Cortex of kidney (tissue), 1 donor: ENCODE measurements at places on chromosomes 3 and 15.

DNA sequence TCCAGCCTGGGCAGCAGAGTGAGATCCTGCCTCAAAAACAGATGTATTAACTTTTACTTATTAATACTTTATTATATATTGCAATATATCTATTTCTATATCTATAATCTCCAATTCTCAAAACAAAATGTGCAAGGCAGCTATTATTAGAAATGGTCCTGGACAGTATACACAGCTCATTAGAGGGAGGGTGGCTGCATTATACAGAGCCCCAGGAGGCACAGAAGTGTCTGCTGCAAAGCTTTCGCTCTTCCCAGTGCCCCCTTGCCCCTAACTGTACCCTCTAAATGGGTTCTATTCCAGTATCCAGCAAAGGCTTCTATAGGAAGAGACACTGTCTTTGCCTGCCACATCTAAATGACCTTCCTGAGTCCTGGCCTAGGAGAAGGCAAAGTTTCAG is 24.5 kb downstream of the ARL14 start:
- DNase-seq, result no peak

DNA sequence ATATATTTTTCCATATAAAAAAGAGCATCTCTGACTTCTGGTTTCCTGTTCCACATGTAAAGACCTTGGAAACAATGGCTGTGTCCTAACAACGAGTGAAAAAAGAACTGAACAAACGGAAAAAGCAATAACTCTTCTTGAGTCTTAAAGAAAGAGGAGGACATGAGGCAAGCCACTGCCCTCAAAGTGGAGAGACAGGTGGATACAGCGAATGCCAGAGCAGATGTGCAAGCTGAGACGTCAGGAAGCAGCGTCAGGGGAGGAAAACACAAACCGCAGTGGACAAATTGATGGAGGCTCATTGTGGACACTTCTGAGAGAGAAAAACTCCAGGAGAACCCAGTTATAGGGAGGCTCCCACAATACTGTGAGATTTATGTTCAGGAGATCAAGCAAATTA is 208.0 kb upstream of the MME start:
- DNase-seq, result no peak

GRCh38 chr3:141302364-141303141 is 65.8 kb upstream of the ZBTB38 start:
- no peak for DNase-seq

DNA sequence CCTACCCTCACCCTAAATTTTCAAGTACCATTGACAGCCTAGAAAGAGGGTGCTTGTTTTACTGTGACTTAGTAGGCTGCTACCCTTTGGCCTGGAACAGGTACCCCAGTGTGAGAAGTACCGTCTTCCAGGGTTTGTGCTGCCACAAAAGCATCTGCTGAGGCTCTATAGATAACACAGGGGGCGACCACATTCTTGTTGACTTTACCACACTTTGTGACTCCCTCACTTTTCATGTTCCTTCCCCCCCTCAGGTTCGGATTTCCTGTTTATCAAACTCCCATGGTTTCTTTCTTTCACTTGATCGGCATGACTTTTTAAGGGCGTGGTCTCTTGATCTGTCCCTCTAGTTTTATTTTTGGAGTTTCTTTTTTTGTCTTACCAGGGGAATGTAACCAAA is 23.5 kb downstream of the EXOG start:
- DNase-seq, result no peak

- DNase-seq, result no peak
These were observed 214.5 kb downstream of the NTRK3 start for GRCh38 chr15:88042047-88042446.

DNA sequence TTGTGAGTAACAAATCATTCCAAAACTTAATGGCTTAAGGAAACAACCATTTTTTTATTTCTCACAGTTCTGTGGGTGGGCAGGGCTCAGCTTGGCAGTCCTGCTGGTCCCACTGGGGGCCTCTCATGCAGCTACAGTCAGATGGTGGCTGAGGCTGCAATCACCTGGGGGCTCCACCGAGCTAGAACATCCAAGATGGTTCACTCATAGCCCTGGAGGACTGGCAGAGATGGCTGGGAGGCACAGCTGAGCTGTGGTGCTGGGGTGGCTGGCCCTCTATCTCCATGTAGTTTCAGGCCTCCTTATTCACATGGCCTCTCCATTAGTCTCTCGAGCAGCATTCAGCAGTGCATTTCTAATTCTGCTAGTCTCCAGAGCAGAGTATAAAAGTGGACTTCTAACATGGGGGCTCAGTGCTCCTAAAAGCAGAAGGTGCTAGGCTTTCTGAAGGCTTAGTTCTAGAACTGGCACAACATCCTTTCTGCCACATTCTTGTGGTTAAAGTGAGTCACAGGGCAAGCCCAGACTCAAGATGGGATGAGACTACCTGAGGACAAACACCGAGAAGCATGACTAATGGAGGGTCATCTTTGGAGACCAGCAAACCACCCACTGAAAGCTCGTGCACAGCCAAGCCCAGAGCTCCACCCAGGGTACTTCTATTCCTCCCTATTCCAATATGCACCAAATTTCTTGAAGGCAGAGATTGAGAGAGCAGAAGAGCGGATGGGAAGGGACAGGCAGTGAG is 6.3 kb downstream of the CAV3 start:
- DNase-seq, result no peak

- no peak for DNase-seq
These were observed 498.0 kb upstream of the CFAP20DC start for GRCh38 chr3:59547874-59548273.

DNA sequence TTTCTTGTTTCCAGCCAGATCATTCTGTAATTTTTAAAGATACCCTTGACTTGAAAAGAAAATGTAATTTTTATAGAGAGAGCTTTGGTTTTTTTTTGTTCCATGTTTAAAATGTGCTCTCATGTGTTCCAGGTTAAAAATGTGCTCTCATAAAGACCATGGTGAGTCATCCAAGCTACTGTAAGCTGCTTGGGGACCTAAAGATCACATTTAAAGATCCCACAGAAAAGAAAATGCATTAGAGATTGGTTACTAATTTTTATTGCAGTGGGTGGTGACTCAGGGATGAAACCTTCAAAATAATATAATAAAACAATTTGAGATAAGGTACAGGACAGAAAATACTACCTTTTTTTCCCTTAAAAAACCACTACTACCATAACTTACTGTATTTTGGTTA is 11.0 kb downstream of the TCF12 start:
- DNase-seq, result no peak

- no peak for DNase-seq
These were observed 127.6 kb upstream of the AZI2 start for GRCh38 chr3:28476194-28476593.

DNA sequence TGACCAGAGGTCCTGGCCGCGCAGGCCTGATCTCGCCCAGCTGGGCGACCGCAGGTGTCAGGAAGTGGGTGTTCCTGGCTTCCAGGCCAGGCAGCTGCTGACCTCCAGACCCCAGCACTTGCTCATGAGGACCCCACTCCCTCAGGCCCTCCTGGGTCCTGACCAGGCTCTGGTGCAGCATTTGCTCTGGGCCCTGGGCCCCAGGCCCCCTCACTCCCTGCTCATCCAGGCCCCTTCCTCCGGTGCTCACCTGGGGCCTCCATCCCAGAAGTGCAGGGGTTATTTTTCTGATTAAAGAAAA is 7.7 kb upstream of the ROPN1B start:
- no peak for DNase-seq

DNA sequence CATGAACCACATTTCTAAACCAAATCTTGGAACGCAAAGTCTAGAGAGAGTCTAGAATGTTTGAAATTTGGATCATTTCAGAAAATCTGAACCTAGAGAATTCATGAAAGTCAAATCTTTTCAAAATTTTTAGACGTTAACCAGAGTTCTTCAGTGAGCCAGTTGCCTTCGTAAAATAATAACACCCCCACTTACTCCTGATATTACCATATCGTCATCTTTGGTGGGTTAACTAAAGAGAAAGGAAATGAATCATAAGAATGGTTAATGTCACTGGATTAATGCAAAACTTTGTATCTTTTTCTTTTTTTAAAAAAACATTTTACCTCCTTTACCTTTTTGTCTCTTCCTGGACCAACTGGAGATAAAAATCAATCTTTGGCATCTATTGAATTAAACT is 1.2 kb upstream of the ZBED2 start:
- no peak for DNase-seq

DNA sequence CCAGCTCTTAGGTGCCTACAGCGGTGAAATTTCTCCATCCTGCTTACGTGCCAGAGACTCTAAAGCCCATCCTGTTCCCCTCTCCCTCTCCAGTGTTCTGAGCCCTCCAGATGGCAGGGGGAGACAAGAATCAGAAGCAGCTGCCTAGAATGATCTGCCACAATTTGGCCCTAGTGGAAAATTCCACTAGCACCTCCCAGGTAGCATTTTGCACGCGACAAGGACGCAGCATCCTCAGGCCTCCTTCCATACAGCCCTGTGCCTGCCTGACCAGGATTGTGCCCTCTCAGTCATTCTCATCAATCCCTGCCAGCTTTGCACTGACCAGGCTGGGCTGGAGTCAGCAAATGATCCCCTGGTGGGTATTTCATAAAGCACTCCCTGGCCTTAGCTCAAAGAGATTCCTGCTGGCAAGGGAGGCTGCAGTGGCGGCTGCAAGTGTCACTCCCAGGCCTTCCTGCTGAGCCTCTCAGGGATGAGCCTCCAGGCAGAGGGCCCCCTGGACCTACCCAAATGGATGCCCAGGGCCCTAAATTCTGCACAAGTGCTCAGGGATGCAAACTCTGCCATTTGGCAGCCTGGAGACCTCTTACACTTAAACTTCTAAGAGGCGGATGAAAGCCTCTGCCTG is 130.2 kb upstream of the ATP2B2 start:
- DNase-seq, result no peak

DNA sequence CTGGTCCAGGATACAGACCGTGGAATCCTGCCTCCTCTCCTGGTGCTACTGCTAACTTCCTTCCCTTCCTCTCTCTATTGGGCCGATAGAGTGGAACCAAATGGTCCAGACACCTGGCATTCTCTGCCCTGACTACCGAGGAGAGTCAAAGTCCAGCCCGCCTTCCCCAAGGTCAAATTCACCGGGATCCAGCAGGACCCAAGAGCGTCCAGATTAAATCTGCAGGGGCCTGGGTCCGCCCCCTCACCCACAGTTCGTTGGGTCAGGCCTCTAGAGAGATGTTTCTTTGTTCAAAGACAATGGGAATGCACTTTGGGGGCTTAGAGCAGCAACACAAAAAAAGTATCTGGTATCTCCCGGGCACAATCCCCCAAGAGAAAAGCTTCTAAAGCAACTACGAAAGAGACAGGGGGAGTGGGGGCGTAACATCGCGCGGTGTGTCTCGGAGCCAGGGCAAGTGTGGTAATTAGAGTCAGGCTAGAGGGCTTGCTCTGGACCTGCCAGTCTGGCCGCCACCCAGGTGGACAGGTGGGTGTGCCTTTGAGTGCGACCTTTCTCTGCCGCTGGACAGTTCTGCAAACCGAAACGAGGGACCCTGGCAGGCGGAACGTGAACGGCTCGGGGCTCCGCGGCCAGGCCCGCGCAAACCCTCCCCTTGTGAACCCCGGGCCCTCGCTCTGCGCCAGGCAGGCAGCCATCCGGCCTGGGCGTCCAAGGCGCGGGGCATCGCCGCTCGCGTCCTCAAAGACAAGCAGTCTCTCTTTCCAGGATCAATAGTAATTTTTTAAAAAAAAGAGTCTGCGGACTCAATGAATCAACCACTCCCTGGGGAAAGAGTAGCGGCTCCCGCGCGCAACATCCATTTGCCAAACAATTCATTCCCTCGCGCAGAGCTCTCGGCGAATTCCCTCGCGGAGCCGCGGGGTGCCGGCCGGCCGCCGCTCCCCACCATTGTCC is 806 bp downstream of the KLHL25 start:
- no peak for DNase-seq

- no peak for DNase-seq
These were observed 32.3 kb upstream of the UBE2Q2 start for GRCh38 chr15:75810874-75811498.

GRCh38 chr15:40892447-40893012 is 1.7 kb upstream of the VPS18 start:
- DNase-seq, result no peak

DNA sequence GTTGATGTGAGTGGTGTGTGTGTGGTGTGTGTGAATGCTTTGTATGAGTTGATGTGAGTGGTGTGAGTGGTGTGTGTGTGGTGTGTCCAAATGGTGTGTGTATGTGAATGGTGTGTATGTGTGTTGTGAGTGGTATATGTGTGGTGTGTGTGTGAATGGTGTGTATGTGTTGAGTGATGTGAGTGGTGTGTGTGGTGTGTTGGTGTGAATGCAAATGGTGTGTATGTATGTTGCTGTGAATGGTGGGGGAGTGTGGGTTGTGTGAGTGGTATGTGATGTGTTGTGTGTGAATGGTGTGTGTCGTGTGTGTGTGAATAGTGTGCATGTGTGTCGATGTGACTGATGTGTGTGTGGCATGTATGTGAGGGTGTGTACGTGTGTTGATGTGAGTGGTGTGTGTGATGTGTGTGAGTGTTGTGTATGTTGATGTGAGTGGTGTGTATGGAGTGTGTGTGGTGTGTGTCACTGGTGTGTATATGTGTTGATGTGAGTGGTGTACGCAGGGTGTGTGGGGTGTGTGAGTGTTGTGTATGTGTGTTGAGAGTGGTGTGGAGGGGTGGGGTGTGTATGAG is 40.6 kb downstream of the ARNT2 start:
- no peak for DNase-seq

DNA sequence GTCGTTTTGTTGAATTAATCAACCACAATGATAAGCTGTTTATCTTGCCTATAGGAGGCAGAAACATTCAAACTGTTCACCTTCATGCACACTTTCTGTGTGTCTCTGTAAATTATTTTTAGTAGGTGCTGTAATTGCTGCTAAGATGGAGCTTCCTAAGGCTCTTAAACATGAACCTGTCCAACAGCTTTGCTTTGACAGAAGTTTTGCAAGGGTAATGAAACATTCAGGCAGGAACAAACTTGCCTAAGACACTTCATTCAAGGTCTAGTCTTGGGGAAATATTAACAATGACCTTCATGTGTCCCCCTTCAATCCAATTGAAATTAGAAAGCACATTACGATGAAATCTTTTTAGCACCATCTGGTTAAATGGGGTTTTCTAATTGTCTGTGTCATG is 156.1 kb downstream of the DIPK2A start:
- DNase-seq, result no peak

DNA sequence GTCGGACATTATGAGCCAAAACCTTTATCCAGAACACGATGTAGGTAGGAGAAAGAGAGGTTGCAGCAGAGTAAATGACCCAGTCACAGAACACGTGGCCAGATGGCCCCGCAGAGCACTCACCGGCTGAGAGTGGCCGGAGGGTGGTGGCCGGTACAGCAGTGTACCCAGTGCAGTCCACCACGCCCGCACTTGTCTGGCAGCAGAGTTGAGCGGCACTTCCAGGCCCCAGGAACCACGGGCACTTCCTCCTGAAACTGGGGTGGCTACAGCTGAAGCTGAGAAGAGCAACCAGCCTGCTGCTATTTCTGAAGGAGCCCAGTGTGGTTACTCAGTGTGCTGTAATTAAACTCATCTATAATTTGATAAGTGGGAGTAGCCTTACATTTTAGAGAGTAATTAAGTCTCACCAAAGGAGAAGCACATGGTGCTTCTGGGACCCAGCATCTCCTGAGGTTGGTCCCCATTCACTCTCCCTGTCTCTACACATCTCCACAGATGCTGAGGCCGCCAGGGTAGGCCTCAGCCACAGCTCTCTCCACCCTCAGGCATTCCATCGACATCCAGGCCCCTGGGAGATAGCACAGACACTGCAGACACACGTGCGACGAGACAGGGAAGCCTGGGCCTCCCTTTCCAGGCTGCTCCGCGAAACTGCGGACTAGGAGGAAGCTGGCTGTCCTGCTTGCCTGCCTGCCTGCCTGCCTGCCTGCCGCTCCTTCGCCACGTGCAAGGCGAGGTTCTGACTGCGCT is 49.8 kb downstream of the BDH1 start:
- DNase-seq, result no peak

GRCh38 chr3:3600665-3601340 is 198.4 kb upstream of the LRRN1 start:
- no peak for DNase-seq

- no peak for DNase-seq
These were observed 67.8 kb downstream of the SLCO3A1 start for GRCh38 chr15:91921188-91921842.
